ENCODE measurements at places on chromosomes 2 and 18.

DNA sequence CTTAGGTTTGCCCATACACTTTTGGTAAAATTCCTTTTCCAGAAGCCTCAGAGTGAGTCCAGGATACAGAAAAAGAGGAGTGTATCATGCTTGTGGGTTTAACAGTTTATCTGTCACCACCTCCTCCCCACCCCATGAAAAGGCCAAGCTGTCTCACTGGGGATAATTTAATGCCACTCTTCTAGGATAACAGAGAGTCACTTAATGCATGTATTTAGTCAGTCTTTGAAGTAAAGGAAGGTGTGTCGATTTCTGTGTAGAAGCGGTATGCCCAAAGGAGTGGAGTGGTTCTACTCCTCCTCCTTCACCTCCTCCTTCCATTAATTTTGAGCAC lies 116.4 kb downstream of the QPCT start:
- no peak for DNase-seq

- DNase-seq = no peak
These were observed 84.4 kb downstream of the CYRIA start for GRCh38 chr2:16581241-16581640.

- no peak for DNase-seq
These were observed 568.5 kb upstream of the SLC8A1 start for GRCh38 chr2:41020358-41020757.

DNA sequence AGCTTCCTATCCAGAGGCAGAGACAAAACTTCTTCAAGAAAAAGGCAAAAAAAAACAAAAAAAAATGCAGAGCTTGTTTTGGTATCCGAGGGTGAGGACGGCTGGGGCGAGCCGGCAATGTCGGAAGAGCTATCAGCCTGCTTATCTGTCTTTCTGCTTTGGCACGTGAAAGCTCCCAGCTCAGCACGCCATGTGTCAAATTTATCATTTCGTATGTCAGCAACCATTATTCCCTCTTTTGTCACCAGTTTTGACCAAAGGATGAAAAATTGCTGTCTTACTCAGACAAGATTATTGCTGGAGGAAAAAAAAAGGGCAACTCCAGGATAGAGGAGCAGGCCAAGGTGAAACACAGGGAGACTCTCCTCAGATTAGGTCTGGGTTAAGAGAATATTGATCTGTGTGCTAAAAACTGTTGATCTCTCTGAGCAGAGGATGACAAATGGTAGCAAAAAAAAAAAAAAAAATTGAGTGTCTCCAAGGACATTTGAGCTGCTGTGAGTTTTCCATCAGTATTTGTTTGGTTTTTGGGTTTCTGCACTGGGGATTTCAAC lies 532.0 kb upstream of the POU3F3 start:
- no peak for DNase-seq

DNA sequence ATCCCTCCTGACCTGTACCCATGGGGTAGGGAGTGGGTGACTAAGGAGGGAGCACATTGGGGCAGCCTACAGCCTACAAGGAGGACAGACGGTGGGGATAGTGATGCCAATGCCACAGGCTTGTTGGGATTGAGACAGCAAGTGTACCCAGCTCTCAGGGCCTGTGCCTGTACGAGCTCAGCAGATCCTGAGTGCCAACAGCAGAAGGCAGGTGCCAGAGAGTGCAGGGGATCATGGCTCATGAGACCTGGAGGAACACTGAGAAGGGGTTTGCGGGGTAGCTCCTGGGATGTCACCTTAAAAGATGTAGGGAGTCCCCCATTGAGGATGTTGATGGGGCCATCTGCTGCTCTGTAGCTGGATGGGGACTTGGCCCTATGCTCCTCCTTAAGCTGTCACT lies 10.3 kb upstream of the SNED1 start:
- no peak for DNase-seq

Data from germinal center (tissue), 1 donor.